ENCODE measurements at places on chromosomes 7 and 10. TPM values are rescaled to one million over a fixed set of nuclear protein-coding genes. Genes with fewer than 3 reads are reported as not detected.

DNA sequence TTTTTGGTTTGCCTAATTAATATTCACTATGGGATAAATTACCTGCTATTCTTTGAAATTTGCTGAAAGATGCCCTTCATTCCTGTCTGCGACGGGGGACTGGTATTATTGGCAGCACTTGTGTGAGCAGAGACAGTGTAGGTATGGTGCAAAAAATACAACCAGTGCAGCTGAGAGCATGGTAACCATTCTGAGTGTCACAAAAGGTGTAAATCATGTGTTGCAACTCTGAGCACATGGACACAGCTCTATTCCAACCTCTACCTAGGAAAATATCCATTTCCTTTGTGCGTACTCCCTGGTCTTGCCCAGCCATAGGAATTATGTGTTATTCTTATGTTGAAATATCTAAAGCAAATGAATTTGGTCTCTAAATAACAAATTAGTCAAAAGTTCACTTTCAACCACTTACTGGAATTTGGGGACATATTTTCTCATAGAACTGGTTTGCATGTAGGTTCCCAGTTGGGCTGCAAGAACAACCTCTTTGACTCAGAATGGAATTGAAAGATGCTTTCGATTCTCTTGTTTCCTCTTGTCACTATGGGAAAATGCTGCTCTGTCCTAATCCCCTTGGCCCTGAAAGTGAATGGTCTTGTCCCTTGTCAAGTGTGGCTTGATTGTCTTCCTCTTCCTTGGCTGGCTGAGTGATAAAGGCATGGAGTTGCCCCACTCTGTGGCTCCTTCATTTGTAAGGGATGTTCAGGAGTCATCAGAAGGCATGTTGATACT lies 57.0 kb downstream of the CELF2 start:
- no peak for DNase-seq

DNA sequence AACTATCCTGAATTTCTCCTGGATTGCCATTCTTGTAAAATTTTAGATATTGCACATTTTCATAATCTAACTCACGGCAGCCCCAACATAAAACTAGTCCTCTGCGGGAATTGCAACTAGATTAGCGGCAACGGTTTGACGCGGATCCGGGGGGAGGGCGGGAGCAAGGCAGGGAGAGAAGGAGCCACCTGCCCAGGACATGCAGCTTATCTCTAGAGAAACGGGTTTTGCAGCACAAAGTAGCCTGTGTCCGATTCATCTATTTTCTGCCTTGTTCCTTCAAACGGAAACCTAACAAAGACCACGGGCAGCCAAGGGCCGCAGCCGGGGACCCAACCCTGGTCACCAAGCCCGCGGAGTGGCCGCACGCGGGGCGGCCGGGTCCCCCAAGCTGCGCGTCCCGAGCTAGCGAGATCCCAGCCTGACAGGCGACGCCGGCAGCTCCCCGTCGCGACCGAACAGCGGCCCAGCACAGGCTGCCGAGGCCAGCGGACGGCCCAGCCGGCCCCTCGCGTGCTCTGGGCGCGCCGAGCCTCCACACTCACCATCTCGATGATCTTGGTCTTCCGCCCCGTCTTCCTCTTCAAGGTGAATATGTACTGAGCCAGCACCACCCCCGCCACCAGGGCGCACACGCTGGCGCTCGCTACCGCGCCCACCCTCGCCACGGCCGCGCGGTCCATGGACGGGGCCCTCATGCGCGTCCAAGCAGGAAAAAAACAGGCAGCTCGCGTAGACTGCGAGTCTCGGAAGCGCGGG lies at the start of gene NT5C3A:
TSS of gene NT5C3A (minus strand) at position 754 of the 759 bp plus-strand sequence. CDS start at position 683, 71 bp downstream.
- peak; percentile 24 for DNase-seq

The KCNIP2 gene
- 45.4 TPM for total RNA-seq

The EPO gene
- not detected for total RNA-seq

The MPP7 gene
- 14.8 TPM for total RNA-seq

DNA sequence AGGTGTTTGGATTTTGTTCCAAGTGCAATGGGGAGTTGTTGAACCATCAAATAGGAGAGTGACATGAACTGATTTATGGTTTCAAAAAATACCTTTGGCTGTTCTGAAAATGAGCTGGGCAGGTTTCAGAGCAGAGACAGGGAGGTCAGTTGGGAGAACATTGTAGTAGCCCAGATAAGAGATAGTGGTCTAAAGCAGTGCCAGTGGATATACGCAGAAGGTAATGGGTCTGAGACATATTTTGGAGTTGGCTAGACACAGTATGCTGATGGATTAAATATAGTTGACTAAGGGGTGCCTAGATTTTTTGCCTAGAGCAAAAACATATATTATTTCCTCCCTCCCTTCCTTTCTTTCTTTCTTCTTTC lies 21.3 kb upstream of the CDK14 start:
- DNase-seq, result no peak

DNA sequence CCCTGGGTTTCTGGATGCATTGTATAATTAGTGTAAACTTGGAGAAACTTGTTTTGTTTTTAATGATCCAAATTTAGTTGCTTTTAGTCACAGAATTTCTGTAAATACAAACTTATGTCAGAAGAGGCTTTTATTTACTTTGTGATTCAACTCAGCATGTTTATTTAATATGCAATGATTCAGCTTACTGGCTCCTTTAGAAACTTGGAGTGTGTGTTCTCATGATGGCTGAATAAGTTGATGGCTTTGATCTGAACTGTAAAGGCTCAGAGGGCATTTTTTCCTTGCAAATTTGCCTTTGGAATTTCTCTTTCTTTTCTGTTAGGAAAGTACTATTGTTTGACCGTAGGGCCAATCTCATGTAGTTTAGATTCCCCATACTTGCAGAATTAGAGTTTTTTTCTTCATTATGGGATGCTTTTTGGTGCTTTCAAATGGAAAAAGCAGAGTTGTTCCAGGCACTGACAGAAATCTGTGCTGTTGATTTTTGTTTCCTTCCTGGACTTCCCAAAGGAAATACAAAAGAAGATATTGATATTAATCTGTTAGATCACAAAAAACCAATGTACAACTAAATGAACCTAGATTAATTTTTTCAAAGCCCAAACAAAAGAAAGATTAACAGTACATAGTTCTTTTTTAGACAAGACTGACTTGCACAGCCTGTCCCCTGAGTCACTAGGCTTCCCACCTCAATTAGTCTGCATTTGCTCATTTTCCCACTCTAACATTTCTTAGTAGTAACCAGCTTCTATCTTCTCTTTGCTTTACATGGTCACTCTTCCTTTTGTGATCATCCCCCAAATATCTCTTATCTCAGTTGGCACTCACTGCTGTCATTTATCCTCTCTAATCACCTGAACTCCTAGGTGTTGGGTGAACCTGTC lies 96.8 kb upstream of the AGR3 start:
- no peak for DNase-seq

GRCh38 chr10:132589681-132590080 lies 52.1 kb downstream of the INPP5A start:
- DNase-seq, result no peak

The TFR2 gene
- not detected for total RNA-seq

The PNLIPRP1 gene
- not detected for total RNA-seq

The SORBS1 gene
- total RNA-seq, result 1,234 TPM

DNA sequence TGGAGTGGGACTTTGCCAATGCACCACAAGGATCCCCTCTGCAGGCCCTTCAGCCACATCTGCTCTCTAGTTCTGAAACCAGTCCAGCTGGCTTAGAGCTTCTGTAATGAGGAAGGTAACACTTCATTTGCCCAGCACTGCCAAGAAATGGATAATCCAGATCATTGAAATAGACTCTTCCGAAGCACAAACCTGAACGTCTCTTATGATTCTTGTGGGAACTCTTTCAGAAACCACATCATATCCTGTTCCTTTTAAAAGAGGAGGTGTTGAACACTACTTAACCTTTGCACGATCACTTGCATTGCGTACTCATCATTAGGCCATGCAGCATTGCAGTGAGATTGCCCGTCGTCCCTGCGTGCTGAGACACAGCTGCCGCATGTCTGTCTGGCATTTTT lies 25.8 kb upstream of the PLPP4 start:
- no peak for DNase-seq

The ERLIN1 gene
- total RNA-seq, result 8.0 TPM

The AMZ1 gene
- total RNA-seq, result 0.07 TPM

GRCh38 chr10:34666008-34666704 lies 148.9 kb downstream of the PARD3 start:
- DNase-seq, result no peak

- DNase-seq, result no peak
Observed at GRCh38 chr10:29553544-29554250, 81.1 kb downstream of the SVIL start.

DNA sequence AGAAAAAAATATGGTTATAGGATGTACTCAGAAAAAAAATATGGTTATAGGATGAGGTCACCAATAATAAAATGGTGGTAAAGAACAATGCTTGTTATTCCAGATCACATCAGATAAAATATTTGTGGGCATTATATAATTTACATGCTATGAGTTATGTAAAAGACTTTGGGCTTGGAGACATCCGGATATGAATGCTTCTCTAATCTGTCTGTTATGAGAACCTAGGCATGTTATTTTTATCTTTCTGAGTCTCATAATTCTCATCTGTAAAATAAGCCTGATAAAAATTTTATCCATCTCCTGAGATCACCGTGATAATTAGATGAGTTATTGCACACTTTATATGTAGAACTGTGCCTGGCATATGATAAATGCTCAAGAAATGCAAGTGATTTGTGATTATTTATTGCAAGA lies 37.8 kb downstream of the DKK1 start:
- DNase-seq, result no peak

- no peak for DNase-seq
Observed at GRCh38 chr7:50766106-50766848, 16.4 kb downstream of the GRB10 start.

DNA sequence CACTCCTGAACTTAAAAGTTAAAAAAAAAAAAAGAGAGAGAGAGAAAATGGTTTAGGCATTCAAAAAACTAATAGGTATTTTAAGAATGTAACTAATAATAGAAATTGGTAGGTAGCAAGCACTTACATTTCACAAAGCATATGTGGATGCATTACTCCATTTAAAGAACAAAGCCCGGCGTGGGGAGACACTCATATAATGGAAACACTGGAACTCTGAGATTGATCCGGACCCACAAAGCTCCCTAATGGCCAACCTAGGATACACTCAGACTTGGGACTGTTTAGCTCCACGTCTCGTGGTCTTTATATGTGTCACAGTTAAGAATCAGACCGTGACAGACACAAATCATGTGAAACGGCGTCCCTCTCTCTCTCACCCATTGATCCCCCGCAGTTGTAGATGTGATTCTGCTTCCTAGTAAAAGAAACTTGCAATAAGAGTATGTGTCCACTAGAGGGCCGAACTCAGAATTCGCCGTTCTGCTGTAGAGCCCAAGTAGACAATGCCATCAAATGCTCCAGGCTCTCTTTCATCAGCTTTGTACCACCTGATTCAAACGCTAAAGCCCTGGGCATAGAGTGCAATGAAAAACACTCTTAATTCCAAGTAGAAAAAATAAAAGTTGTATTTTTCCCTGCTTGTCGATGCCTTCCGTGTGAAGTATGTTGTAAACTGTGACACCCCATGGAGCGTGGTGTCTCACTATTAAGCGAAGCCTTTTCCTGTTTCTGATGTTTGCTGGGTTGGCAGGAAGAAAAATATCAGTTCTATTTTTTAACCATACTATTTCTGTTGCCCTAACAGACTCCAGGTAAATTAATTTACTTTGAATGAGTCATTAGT lies 429.0 kb upstream of the MTPN start:
- DNase-seq, result peak; percentile 20

DNA sequence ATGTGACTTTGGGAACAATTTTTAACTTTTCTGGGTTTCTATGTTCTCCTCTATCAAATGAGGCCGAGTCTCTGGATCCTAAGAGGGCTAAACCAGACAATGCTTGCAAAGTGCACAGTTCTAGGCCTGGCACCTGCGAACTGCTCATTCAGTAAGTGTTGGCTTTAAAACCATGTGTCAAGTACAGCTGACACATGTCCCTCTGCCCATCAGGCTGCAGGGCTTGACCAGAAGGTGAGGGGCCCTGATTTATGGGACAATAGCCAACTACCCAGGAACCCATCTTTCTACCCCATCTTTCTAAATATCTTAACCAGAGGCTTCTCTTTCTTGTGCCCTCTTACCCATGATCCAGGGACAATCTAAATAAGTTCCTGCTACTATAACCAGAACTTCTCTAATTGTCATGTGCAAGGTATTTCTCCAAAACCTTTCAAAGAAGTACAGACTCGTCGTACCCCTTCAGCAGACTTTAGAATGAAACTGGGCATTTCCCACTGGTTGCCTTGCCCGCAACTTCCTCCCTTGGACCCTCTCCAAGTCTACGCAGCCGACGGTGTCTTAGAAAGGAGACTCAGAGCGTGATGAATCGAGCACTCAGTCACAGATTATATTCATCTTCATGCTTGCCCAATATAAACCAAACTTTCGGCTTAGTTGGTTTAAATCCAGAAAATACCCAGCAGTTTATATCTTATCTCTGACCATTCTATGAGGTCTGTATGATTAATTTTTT lies 69.8 kb upstream of the STEAP1B start:
- DNase-seq, result no peak

- DNase-seq, result peak; percentile 29
Observed at GRCh38 chr10:18312374-18313139, 172.3 kb downstream of the CACNB2 start.

The PCLO gene
- 5.3 TPM for total RNA-seq

- no peak for DNase-seq
Observed at GRCh38 chr10:8404721-8405120, 350.2 kb downstream of the GATA3 start.

GRCh38 chr7:129169171-129169671 lies 19.2 kb upstream of the SMO start:
- peak; percentile 68 for DNase-seq

GRCh38 chr10:21194510-21194993 lies 297.4 kb upstream of the NEBL start:
- no peak for DNase-seq

DNA sequence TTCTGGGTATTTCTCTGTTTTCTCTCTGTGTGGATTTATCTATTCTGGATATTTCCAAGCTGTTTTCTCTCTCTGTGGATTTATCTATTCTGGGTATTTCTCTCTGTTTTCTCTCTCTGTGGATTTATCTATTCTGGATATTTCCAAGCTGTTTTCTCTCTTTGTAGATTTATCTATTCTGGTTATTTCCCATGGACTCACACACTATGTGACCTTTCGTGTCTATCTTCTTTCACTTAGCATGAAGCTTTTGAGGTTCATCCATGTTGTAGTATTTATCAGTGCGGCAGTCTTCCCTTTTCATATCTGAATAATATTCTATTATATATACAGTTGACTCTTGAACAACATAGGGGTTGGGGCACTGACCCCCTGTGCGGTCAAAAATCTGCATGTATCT lies 435.0 kb upstream of the CNTNAP2 start:
- no peak for DNase-seq

The LRIT2 gene
- not detected for total RNA-seq

GRCh38 chr10:35639728-35640401 lies 2.2 kb downstream of the FZD8 start:
- DNase-seq, result peak; percentile 19

DNA sequence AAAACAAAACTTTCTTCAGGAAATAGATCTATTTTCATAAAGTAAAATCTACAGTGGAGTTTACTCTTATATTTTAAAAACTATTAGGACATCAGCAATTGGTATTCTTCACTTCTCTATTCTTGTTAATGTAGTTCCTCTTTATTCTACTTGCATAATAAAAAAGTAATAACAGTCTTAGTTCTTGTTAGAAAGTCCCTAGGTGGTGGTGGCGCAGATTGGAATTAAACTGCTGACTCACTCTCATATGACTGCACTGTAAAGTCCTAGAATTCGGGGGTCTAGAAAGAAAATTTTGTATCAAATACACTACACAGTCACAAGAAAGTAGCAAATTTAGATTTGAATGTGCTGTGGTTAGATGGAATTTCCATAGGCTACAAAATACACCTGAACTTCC lies 44.6 kb upstream of the TES start:
- no peak for DNase-seq

The CABCOCO1 gene
- total RNA-seq, result not detected

The SBDS gene
- total RNA-seq, result 252 TPM

The RNF32 gene
- total RNA-seq, result 0.44 TPM
